NCI-H524 (cell line): ENCODE measurements at places on chromosomes 7 and 10.

- no peak for DNase-seq
Observed at GRCh38 chr10:58017719-58018367, 249.9 kb downstream of the IPMK start.

- no peak for DNase-seq
Observed at GRCh38 chr10:29199339-29199738, 89.5 kb upstream of the LYZL1 start.

DNA sequence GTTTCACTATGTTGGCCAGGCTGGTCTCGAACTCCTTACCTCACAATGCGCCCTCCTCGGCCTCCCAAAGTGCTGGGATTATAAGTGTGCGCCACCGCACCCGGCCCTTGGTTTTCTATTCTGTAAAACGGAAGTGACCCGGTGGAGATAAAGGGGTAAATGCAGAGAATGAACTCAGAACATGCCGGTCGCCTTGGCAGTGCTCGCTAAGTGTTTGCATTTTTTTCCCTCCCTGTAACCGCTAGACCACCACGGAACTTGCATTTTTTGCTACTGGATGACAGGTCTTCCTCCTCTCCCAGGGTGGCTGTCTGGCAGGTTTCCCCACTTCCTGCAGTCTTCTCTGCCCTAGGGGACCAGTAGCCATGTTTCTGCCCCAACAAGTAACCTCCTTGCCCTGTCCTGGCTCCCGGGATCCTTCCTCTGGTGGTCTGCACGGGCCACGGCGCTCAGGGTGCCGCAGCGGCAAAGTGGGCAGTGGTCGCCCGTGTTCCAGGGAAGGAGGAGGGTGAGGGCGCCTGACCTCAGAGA, 18.8 kb upstream of the GNA12 start:
- no peak for DNase-seq

DNA sequence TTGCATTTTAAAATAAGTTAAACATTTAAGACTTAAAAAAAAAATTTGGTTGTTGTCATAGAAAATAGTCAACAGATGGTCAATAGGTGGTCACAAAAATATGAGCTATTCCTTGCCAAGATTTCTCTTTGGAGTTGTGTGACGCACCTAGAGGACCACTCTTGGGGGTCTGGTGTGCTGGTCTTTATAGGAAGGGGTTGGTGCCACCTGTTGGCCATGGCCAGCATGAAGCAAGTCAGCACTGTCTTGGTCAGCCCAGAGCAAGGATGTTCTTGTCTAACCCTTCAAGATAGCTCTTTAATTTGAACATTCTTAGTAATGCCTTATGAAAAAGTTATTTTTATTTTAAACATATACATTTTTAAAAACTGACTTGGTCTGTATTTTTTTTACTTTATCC, 267.9 kb upstream of the CNTNAP2 start:
- DNase-seq: no peak

DNA sequence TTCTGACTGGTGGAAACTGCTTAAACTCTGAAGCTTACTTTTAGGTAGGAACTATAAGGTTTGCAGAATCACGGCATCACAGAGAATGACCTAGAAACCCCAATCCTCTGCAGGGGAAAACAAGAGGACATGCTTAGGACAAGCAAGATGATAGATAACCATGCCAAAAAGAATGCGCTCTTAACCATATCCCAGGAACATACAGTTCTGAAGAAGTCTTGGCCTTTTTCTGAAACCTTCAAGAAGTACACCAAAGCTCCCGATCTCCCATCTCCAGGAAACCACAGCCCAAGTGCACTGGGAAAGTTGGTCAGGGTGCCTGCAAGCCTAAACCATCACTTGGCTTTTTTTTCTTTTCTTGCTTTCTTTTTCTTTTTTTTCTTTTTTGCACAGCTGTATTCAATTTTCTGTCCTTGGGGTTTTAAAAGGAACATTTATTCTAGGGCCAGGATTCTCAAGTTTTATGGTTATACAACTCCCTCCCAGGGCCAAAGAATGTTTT, 12.2 kb upstream of the SVIL start:
- no peak for DNase-seq

DNA sequence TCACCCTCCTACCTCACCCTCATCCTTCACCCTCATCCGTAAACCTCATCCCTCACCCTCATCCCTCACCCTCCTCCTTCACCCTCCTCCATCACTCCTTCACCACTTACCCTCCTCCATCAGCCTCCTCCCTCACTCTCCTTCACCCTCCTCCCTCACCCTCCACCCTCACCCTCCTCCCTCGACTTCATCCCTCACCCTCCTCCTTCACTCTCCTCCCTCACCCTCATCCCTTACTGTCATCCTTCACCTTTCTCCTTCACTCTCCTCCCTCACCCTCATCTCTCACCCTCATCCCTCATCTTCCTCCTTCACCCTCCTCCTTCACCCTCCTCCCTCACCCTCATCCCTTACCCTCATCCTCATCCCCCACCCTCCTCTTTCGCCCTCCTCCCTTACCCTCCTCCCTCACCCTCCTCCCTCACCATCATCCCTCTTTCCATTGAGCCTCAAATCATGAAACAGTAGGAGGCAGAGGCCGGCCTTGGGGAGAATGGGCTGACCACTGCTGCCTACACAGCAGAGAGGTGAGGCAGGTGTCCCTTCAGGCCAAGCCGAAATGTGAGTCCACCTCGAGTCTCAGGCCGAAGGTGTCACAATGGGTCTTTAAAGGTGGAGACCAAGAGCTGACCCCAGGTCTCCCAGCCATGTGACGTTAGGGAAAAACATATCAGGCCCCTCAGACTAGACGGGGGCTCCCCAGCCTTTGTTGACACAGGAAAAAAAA, 53.0 kb downstream of the PDGFA start:
- no peak for DNase-seq

DNA sequence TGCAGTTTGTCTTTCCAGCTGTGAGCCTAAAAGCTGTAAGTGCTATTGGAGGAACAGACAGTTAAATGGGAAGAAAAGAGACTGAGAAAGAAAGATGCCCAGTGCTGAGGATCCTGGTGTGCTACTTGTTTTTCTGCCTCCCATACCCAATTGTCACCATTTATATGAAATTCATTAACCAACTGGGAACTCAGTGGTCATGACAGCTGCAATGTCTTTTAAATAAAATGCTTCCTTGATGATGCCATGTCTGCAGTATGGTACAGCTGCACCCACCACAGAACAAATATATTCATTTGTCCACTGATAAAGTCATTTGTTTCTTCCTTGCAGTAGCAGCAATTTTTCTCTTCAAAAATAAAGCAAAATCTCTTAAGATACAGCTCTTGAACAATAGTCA, 15.6 kb upstream of the RTKN2 start:
- DNase-seq: no peak

- DNase-seq: no peak
Observed at GRCh38 chr10:112025228-112025627, 158.3 kb downstream of the GPAM start.

- no peak for DNase-seq
Observed at GRCh38 chr7:77843194-77843593, 44.6 kb downstream of the PHTF2 start.

DNA sequence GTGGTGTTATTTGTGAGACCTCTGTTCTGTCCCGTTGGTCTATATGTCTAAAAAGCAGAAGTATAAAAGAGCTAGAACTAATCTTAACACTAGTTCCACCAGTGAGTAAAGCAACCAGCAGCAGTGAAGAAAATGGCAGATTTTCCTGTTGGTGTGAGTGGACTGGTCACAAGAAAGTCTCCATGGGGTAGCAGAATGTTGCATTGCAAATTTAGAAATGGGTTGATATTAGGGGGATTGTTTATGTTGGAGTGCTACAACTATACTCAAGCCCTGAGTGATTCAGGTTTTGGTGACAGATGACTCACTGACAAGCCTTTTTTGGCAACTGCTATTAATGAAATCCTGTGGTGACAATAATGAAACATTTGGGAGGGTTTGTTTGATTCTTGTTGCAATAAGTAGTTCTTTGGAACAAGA, 5.6 kb downstream of the AVL9 start:
- no peak for DNase-seq

- DNase-seq: no peak
Observed at GRCh38 chr7:105196473-105196872, 182.5 kb downstream of the KMT2E start.

DNA sequence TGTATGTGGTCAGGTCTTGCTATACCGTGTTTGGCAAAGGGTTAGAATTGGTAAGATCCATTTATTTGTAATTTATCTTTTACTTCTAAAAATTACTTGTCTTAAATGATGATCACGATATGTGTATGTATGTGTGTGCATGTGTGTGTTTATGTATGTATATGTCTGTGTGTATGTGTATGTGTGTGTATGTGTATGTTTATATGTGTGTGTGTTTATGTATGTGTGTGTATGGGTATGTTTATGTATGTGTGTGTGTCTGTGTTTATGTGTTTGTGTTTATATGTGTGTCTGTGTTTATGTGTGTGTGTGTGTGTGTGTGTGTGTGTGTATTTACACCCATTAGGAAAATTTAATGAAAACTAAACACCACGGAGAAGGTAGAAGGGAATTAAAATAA, 176.9 kb upstream of the FZD8 start:
- no peak for DNase-seq

DNA sequence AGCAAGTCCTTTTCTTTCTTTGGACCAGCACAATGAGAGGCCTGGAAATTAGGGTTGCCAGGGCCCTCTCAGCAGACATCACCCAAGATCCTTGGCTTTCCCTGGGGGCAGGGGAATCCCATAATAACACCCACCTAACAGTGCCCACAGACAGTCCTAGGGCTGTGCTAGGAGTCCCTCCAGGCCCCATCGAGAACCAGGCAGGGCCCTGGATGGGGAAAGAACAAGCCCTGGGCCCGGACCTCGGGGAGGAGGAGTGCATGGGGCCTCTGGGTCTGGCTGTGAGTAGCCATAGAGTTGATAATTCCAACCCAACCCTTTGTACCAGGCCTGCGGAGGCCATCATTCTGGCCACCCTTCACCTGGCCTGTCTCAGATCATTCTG, 201.2 kb upstream of the ZMIZ1 start:
- DNase-seq: no peak

DNA sequence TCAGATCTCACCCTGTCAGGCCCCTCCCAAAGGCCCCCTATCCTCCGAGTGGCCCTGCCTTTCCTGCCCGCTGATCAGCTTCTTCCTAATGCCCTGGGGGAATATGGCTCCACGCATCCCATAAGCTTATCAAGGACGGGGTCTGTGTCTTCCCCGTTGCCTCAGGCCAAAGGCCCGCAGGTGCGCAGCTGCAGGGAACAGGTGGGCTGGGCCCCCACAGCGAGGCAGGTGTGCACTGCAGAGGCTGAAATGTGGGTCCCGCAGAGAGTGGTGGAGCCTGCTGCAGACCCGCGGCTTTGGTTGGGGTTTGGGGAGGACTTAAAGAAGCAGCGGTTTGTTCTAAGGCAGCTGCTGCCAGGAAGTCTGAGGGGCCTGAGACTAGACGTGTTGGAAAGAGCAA, 220.8 kb upstream of the TCERG1L start:
- DNase-seq: no peak

- DNase-seq: no peak
Observed at GRCh38 chr10:17001961-17002749, 127.5 kb downstream of the CUBN start.

- no peak for DNase-seq
Observed at GRCh38 chr10:31816318-31816717, 112.3 kb downstream of the ARHGAP12 start.

- DNase-seq: no peak
Observed at GRCh38 chr7:135180122-135180521, 9.6 kb upstream of the CYREN start.

DNA sequence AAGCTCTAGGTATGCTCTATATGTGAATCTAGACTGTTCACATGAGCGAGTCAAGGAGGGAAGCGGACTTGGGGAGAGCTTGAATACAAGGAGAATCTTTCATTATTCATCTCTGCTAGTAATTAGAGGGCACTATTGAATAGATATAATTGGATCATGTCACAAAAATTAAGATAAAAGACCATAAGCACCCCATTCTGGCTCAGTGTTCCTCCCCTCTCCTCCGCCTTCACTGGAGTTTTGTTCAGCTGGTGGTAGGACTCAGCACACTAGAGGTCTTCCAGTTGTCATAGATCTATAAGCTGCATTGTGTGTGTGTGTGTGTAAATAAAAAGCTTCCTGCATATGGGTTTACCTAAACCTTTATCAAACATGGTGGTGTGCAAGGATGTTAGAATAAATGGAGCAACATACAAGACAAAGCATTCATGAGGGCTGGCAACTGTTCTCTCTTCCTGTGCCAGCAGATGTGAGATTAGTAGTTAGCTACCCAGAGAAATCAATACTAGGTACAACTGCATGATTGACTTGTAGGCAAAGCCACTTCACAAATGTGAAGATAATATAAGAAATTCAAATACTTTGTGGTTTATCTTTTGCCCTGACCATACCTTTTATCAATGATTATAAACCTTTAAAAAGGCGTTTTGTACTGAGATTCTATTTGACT, 142.6 kb downstream of the CREB5 start:
- DNase-seq: no peak

DNA sequence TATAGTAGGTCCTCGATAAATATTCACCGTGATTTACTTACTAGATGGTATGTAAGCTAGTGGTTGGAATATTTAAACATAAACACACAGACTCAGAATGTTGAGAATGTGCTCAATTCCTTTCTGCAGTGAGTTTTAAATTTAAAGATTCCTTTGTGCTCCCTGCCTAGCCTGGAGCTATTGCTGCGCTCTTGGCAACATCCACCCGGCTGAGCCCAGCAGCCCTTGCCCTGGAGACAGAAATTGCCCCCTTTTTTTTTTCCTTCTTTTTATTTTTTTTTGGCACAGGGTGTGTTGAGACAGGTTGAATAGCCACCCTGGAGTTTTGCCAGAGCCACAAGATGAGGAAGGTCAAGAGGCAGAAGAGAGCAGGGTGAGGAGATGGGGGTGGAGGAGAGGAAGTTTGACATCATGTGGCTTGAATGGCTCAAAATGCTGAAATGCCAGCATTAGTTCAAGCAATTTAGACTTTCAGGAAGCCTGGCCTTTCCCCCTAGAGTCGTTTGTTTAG, 180.8 kb downstream of the PRKCQ start:
- DNase-seq: no peak

- DNase-seq: no peak
Observed at GRCh38 chr10:53918755-53919154, 882.3 kb downstream of the PCDH15 start.

DNA sequence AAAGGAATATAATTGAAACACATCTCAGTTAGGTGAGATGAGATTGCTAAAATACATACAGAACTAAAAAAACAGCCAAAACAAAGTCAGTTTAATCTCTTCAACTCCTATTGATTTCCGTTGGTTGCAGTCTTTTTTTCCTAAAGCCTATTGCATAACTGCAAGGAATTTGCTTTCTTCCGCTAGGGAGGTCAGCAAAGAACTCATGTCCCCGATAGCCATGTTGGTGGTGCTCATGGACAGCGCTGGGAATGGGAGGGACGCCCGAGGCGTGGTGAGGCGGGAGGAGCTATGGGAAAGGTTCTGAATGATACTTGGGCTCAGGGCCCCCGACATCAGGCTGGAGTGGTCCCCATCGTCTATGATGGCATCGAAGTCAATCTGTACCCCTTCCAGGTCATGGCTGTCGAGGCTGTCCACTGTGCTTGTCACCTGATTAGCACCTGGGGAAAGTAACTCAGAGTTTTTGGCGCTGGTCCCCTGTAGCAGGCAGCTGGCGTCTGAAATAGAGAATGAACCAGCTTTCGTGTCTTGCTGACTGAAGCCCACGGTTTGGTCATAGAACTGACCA, 261.4 kb upstream of the INHBA start:
- no peak for DNase-seq
